ENCODE measurements at places on chromosomes 3 and 15.
A peak's percentile ranks its signal among the peaks of the same experiment; 100 is the strongest.

GRCh38 chr3:112730210-112730609 lies 89.3 kb upstream of the CCDC80 start:
- DNase-seq, result no peak

DNA sequence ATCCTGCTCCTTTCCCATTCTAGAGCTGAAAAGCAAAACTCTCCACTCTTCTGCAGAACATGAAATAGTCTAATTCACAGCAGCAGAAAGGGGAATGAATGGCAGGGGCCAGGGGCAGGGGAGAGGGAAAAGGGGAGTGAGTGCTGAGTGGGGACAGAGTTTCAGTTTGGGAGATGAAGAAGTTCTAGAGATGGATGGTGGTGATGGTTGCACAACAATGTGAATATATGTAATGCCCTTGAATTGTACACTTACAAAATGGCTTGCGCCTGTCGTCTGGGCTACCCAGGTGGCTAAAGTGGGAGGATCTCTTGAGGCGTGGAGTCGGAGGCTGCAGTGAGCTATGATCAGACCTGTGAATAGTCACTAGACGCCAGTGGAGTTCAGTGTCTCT lies 78.5 kb upstream of the MEF2A start:
- DNase-seq, result no peak

DNA sequence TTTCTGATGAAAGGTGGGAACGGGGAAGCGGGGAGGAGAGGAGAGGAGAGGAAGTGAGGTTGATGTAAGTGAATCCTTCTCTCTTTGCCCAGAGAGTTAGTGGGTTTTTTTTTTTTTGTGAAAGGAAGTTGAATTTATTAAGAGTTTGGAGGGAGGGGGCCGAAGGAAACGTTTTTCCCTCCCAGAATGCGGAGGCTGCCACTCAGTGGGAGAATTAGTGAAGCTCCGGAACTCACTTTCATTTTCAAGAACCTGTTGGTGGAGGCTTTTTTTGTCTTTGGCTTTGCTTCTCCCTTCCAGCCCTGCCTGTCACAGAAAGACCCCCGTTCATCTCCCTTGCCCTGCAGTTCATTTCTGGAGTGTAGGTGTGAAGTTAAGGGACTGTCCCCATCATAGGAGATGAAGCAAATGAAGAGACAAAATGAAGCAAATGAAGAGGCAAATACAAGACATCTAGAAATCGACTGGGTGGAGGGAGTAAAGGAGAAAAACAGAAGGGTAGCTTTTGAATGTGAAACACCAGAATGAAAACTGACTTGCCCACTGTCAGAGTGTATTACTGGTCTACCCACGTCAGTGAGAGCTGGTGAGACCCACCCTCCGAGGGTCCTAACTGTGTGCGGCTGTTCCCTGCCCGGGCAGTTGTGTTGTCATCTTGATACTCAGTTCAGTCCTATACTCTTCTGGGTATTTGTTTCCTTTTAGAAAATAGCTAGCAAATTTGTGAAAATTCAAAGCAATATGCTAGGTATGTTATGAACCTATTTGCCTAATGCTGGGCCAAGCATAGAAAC lies 91.5 kb downstream of the ITPR1 start:
- peak; percentile 21 for DNase-seq

- peak; percentile 81 for DNase-seq
Observed at GRCh38 chr3:31462050-31462569, 70.6 kb upstream of the STT3B start.

GRCh38 chr15:37031198-37031597 lies 69.2 kb downstream of the MEIS2 start:
- no peak for DNase-seq

- DNase-seq, result no peak
Observed at GRCh38 chr3:191915712-191916111, 454.7 kb downstream of the PYDC2 start.

- DNase-seq, result no peak
Observed at GRCh38 chr3:134850761-134851160, 55.7 kb downstream of the EPHB1 start.

DNA sequence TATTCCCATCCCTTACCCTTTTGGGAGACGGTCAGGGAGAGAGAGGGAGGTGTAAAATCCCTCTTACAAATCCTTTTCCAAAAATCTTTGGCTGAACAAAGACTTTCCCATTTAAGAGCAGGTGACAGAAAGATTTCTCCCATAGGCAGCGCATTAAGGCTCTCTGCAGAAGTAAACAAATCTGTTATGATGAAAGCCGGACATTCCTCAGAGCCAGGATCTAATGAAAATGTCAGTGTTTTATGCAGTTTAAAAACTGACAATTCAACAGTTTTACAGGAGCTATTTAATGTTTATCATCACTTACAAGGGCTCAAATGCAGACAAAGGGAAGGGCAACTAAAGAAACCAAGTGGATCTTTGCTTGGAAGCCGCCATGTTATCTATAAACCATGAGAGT lies 108.3 kb upstream of the WNT5A start:
- no peak for DNase-seq

DNA sequence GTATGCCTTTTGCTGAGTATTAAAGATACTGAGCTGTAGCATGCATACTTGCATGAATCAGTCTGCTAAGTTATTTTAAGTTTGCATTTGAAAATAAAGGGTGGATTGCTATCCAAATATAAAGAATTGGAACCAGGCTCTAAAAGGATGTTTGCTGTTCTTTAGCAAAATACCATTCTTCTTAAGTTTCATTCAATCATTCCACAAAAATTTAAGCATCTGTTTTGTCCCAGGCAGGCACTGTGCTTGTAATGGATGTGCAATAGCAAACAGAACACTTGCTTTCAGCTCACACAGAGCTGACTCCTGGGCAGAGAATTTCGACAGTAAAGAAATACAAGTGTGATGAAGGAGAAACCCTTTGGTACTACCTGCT lies 151.1 kb downstream of the PGPEP1L start:
- no peak for DNase-seq

DNA sequence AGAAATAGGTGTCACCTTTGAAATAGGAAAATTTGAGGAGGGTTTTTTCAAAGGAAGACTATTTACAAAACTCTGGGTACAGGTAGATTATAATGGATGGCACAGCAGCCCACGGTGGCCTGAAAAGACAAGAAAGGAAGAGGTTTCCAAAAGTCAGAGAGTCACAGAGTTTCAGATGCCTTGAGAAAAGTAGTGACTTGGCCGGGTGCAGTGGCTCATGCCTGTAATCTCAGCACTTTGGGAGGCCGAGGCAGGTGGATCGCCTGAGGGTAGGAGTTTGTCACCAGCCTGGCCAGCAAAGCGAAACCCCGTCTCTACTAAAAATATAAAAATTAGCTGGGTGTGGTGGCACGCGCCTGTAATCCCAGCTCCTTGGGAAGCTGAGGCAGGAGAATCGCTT lies 35.2 kb downstream of the OSTN start:
- no peak for DNase-seq

GRCh38 chr15:40412095-40412759 lies 6.6 kb downstream of the IVD start:
- DNase-seq, result no peak

- DNase-seq, result no peak
Observed at GRCh38 chr3:27034255-27034654, 334.9 kb downstream of the NEK10 start.

- no peak for DNase-seq
Observed at GRCh38 chr3:114421204-114421603, 127.4 kb downstream of the TIGIT start.

- DNase-seq, result no peak
Observed at GRCh38 chr3:141405025-141405424, 36.7 kb downstream of the ZBTB38 start.

GRCh38 chr3:46925585-46925934 lies 48.0 kb downstream of the PTH1R start:
- DNase-seq, result no peak

DNA sequence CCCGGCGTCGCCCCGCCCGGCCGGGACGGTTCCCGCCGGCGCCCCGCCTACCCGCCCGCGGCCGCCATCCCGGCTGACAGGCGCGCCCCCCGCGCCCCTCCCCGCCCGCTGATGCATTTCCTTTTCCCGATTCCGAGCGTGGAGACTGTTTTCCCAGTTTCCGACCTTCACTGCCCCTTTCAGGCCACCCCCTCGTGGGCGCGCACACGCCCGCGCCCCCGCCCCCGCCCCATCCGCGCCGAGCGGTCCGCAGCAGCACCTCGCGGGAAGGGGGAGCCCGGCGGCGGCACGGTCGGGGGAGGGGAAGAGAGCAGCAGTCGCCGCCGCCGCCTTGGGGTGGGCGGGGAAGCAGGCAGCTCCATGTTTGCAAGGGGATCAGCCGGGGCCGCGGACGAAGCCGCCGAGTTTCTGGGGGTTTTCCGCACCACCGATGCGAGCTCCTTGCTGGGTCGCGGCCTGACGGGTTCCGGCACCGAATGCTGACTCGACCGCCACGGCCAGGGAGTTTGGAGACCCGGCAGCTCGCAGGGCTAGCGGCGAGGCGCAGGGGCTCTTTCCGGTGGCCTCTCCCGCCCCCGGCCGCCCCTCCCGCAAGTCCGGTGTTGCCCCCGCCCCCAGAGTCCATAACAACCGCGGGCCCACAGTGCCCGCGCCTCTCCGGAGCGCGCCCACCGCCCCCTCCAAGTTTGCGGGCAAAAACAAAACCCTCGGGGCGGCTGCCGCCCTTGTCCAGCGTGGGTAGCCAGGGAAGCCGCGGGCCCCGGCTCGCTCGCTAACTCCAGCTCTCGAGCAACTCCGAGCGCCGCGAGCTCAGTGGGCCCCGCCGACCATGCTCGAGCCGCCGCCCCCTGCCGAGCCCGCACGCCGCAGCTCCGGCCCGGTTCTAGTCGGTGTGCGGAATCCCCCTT lies 3.2 kb upstream of the SIN3A start:
- DNase-seq, result peak; percentile 75

- no peak for DNase-seq
Observed at GRCh38 chr3:174206607-174207192, 652.4 kb upstream of the NAALADL2 start.

DNA sequence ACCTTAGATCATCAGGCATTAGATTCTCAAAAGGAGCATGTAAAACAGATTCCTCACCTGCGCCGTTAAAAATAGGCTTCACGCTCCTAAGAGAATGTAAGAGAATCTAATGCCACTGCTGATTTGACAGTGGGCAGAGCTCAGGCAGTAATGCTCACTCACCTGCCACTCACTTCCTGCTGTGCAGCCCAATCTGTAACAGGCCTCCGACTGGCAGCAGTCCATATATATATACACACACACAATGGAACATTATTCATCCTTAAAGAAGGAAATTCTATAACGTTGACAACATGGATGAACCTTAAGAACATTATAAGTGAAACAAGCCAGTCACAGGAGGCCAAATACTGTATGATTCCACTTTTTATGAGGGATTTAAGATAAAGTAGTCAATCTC lies 24.5 kb downstream of the ZNF148 start:
- no peak for DNase-seq

- no peak for DNase-seq
Observed at GRCh38 chr15:70853318-70853972, 512 bp downstream of the LARP6 start.

GRCh38 chr3:51928438-51928837 lies 13.3 kb downstream of the RRP9 start:
- DNase-seq, result no peak

GRCh38 chr3:89571707-89572106 lies 464.3 kb downstream of the EPHA3 start:
- no peak for DNase-seq

DNA sequence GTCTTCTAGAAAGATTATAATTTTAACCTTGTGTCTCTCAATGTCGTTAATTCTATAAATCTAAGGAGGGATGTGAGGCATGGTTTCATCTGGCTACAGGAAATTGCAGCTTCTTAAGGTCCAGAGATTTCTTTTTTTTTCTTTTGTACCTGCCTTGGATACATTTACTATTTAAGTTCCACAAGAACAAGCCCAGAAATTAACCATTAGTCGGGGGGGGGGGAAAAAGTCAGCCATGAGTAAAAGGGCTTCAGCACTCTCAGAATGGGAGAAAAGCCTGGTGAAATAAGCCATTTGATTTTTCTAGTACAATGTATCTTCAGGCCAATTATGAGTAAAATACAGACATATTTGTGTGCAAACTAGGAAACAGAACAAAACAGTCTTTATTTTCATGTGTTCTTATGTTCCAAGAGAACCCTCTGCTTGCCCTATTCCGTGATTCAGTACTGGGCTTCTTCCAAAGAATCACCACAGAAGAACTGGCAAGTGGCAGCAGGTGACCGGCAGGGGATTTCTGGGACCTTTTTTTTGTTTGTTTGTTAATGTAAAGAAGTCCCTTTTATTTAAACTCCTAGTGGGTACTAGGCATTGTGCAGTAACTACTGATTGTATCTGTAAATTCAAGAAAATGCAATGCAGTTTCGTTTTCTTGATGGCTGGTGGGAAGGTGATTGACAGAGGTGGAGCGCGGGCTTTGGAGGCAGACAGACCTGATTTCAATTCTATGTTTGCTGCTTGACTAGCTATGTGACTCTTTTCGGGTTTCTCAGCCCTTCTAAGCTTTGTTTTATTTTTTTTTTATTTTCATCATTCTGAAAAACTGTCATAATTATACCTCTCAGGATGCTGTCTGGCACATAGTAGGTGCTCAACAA lies 82.5 kb downstream of the PEX5L start:
- DNase-seq, result no peak

DNA sequence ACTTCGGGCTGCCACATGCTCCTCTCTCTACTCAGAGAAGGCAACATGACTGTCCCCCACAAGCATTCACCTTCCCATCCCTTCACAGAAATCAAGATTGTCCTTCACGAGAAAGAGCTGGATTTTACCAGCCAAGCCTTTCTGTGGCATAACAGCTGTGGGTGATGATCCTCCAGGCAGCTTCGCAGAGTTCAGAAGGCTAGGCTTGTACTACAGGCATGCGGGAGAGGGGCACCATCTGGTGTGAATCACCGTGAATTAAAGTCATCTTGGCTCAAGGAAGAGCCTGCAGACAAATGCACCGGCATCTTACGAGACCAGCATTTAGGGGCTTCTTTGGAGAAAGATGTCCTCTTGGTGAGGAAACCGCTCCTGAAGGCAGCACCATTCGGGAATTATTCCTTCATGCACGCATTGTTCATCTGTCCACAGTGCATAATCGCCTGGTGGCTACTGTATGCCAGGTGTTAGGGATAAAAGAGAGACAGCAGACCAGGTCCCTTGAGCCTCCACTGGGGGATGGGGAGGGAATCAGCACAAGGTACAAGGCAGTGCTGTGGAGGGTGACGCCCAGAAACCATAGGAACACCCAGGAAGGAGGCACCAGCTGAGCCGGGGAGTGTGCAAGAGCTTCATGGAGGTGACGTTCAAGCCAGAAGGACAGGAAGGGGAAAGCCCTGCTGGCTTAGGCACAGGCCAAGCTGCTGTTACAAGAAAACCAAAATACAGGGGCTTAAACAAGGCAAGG lies 108.6 kb downstream of the TMEM266 start:
- no peak for DNase-seq

- no peak for DNase-seq
Observed at GRCh38 chr3:100104817-100105413, 9.4 kb downstream of the FILIP1L start.

All from CD4-positive, alpha-beta T cell treated with Interleukin-4 for 4 hours (primary cell).